Thoracic aorta (tissue), 2 donors: ENCODE measurements at places on chromosomes 7 and 10. TPM values are rescaled to one million over a fixed set of nuclear protein-coding genes. Genes with fewer than 3 reads are reported as not detected.

The LHFPL3 gene
- total RNA-seq: not detected

The GNAT3 gene
- not detected for total RNA-seq

The PTPRN2 gene
- total RNA-seq: 3.1 TPM

The CALHM1 gene
- not detected for total RNA-seq

The FAM241B gene
- total RNA-seq: 7.8 TPM

The NEURL1 gene
- total RNA-seq: 0.28 TPM

GRCh38 chr7:30027065-30027456 lies 559 bp upstream of the FKBP14 start:
- DNase-seq: no peak

GRCh38 chr10:96613576-96613975 lies 26.8 kb upstream of the TM9SF3 start:
- no peak for DNase-seq

DNA sequence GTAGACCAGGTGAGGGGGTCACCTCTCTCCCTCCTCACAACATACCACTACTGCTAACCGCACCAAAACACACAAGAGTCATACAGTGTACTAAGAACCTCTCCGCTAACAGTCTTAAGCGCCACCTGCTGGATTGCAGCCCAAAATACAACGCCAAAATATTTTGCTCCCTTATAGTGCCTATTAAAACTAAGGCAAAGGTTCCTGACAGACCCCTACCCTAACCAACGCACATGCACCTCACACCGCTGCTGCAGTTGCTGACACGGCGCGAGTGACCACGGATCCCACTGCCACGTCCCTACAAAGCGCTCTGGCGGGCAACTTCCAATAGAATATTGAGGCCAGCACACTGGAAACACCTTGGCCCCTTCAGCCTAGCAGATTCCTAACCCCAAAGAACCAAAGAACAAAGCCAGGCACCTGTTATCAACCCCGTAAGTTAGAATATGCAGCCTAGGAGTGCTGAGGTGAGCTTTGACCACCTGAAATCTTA lies 563.6 kb upstream of the SEMA3D start:
- no peak for DNase-seq

- DNase-seq: no peak
Observed at GRCh38 chr7:130489140-130489983, 2.5 kb upstream of the MEST start.

DNA sequence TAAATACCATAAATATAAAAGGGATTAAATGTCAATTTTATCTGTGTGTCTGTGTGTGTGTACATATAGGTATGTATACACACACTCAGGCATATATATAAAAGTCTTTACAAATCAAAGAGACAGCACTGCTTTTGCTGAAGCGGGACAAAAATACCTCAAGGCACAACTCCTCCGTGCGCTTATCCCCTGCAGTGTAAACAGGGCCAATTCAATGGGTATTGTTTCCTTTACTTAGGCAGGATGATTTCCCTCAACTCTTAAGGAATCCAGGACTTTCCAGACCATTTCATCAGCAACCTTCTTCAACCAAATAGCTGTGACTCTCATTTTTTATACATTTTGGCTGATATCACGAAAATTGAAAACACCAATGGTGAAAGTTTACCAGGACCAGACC lies 227.7 kb downstream of the CRPPA start:
- no peak for DNase-seq

- no peak for DNase-seq
Observed at GRCh38 chr10:127158662-127159061, 37.7 kb downstream of the INSYN2A start.

- no peak for DNase-seq
Observed at GRCh38 chr7:159167139-159167538, 22.5 kb upstream of the VIPR2 start.

DNA sequence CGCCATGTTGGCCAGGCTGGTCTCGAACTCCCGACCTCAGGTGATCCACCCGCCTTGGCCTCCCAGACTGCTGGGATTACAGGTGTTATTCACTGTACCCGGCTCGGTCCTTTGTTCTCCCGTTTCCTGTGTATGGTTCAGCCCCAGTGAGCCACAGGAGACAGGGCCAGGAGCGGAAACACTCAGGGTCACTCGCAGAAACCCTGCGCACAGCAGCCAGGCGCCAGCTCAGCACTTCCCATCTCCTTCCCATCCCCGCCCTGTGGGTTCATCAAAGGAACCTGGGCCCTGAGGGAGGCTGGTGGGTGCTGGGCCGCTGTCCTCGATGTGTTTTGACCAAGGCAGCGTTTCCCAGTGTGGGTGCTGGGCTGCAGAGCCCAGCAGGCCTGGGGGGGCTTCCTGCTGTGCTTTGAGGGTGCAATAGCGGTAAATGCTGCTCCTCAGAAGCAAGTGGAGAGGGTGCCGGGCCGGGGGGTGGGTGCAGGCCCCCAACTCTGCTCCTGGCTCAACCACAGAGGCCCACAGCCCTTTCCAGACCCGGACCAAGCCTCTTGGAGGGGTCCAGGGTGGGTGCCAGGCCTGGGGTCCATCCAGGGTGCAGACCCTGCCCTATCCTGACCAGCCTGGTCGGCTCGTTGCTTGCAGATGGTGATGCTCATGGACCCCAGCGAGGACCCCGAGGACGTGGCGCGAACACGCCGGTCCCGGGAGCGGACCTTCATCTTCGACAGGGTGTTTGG lies 15.3 kb upstream of the CHST12 start:
- DNase-seq: no peak
